ENCODE measurements at places on chromosomes 7 and 10. TPM values are rescaled to one million over a fixed set of nuclear protein-coding genes. Genes with fewer than 3 reads are reported as not detected.

FOXP2 gene
- 52.7 TPM for total RNA-seq

PPP1R3A gene
- total RNA-seq: 0.02 TPM

BEND7 gene
- 5.5 TPM for total RNA-seq

AGMO gene
- 0.20 TPM for total RNA-seq

LRRC61 gene
- total RNA-seq: not detected

DLG5 gene
- 24.4 TPM for total RNA-seq

GATA3 gene
- 0.53 TPM for total RNA-seq

PMPCB gene
- total RNA-seq: 110 TPM

GPR141 gene
- total RNA-seq: not detected

RASA4B gene
- 1.5 TPM for total RNA-seq

TIAL1 gene
- 78.8 TPM for total RNA-seq

Data from SJCRH30 (cell line).